ENCODE measurements at places on chromosomes 3 and 15.

GRCh38 chr15:29117778-29118177 is 151.8 kb downstream of the NSMCE3 start:
- no peak for DNase-seq

DNA sequence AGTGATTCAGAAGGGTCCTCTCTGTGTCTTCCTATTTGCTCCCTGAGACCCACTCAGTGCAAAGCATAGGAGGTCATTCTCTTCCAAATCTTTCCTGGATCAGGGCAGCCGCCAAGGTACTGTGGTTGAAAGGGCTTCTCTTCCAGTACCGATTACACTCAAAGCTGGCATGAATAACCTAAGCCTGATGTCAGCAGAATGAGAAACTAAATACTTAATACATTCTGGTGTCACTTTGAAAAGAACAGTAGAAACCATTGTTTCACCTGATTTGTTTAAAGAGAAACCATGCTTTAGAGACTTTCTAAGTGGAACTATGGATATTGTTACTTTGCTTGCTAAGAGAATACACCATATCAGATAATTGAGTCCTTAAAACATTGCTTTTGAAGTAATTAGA is 50.2 kb downstream of the PDHB start:
- no peak for DNase-seq

DNA sequence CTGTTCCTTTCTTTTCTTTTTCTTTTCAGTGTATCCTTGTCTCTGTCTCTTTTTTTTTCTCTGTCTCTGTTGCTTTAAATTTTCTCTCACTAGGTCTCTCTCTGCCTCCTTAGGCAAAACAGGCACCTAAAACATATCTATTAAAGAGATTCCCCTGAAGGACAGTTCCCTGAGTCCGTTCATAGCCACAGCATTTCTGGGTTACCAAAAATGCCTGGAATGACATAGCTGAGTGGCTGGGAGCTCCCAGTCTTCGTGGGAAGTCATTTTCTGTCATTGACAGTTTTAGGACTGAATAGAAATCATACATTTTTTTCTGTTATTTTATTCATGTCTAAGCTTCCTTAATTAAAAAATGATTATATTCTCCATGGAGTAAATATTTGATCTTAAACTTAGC is 323.8 kb upstream of the AZI2 start:
- no peak for DNase-seq

DNA sequence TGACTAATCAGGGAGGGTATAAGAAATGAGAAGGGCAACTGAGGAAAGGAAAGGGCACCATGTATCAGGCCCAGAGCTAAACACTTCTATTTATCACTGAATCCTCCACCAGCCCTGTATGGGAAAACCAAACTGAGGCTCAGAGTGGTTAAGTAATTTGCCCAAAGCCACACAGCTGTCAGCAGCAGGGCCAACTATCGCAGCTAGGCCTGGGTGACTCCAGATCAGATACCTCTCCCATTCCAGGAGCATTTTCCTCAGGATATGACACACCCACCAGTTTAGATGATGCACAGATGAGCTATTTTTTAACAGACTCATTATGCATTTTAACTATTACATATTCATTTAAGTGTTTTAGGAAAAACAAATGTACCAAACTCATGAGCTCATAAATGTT is 14.5 kb downstream of the NUP210 start:
- no peak for DNase-seq

GRCh38 chr3:98333989-98334606 is 19.6 kb upstream of the OR5K4 start:
- no peak for DNase-seq

All from stimulated activated CD4-positive, alpha-beta T cell treated with anti-CD3 and anti-CD28 coated beads, Interleukin-1b, Interleukin-23, amount 100 ng/mL, for 1 hour (primary cell).